ENCODE measurements at places on chromosomes 4 and X.

DNA sequence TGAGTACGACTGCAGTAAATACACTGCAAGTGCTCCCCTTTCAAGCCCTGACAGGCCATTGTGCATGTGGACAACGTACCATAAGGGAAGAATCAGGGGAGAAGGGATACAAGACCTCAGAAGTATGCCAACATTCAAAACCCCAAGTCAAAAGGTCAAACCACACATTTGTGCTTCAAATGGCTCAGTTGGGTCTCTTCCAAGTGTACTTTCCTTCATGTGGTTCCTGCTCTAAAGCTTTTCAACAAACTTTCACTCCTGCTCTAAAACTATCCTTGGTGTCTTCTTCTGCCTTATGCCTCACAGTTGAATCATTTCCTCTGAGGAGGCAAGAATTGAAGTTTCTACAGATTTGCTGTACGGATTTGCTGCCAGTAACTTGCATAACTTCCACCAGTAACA is 305.7 kb upstream of the SLIT2 start:
- DNase-seq: no peak

- DNase-seq: no peak
Observed at GRCh38 chr4:157821814-157822213, 351.0 kb downstream of the GASK1B start.

- DNase-seq: no peak
Observed at GRCh38 chrX:129654652-129655546, at the start of gene APLN. Gene APLN, minus strand, starts transcription at chrX:129654956. Its CDS starts 326 bp downstream, at chrX:129654630.

DNA sequence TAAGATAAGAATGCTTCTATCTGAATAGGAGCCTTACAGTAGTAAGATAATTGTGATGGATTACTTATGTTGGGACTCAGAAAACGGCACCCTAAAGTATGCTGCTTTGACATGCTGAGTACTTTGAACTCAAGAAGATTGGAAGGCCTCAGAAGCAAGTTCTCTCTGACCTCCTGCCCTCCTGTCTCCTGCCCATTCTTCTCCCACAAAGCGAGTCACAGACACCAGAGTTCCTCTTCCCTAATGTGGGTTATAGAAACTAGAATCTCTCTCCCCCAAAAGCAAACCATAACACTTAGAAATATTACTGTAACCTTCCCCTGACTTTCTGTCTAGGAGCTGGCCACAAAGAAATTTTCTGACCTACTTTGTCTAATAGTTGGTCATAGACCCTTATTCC is 76.5 kb downstream of the DDIT4L start:
- DNase-seq: no peak

DNA sequence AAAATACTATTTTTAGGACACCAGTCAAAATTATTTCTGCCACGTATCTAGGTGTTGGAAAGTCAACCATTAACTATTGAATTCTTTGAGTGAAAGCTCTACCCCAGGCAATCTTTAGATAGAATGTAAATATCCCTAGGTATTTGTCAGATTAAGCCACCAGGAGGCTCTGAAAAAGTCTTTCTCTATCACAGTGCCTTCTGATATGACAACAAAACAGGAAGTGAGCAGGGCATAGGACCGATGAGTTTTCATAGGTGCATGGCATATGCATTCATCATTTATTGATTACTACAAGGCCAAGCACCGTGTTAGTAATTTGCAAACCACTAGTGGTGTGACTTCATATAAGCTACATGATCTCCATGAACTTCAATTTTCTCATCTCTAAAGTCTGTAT is 333.6 kb upstream of the F9 start:
- DNase-seq: no peak

DNA sequence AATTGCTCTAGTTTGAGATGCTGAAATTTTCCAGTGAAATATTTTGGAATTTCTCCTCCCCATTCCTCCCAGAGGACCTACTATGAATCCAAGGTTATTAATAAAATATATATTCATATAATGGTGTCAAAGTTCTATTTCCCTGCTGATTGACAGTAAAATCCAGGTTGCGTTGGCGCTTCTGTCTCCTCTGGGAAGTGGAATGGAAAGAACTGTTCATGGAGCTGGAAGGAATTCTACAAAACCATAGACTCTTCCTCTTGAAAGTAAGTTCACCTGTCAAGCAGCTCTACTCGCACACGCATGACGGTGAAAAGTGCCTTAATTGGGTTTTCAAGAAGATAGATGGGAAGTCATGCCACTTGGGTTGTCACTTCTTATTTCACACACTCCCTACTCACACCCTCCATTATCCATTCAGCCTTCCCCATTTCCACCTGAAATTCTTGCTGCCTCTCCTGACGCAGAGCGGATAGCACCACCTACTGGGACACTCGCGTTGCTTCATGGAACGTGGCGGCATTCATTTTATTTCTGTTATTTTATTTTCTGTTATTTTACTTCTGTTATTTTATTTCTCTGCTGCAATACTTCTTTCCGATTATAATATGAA is 351.6 kb downstream of the NLGN4X start:
- DNase-seq: no peak

DNA sequence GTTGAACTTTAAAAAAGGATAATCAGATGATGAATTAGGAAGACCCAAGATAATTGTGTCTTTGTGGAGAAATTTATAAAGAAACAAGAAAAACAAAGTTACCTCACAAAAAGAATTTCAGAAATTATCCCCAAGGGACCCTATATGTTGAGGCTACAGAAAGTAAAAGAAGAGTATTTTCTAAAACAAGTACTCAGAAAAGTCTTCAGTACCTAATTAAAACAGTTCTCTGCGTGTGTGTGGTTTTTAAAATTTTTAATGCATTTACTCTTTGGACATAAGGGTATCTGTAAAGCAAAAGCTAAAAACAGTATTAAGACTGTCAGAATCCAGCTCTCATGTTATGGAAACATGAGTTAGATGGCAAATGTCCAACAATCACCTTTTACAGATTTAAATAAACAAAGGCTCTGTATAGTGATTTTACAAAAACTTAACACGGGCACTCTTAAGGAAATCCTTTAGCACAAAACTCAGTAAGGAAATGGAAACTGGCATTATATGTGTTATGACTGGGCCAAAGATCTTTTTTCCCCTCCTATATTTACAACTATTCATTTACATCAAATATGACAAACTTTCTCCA is 187.5 kb downstream of the NSUN7 start:
- DNase-seq: no peak

- DNase-seq: no peak
Observed at GRCh38 chr4:181078196-181078595, 1165.0 kb upstream of the TENM3 start.

DNA sequence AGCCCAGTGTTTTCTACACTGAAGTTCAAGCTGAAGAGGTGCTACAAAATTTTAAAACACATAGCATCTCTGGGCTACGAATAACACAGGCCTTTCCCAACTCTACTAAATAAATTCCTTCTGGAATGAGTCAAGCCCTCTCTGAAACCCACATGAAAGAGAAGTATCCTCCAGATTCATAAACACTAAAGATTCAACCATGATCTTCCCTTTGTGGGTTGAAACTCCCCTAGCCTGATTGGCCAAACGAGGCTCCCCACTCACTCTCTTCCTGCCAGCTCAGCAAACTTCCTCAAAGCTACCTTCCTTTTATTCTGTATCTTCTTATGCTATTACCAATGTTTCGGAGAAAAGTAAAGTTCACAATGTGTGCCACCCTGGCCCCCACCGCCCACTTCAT is 95.4 kb downstream of the NKX6-1 start:
- no peak for DNase-seq

GRCh38 chr4:78720994-78721677 is 55.0 kb upstream of the BMP2K start:
- DNase-seq: peak; percentile 1

DNA sequence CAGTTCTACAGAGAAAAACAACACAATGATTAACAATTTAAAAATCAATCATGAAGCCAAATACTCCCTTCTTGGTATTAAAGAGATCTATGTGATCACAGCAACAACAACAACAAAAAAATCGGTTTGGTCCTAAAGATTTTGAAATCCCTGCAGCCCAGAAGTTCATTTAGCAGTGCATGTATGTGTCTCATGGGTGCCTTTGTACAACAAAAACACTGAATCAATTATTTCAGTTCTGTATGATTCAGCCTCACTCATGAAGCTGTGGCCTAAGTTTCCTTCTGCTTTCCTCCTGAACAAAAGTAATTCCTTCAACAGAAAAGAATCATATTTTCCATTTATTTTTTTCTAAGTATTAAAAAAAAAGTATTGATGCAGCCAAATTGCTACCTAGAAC is 393.4 kb upstream of the NDST3 start:
- no peak for DNase-seq

DNA sequence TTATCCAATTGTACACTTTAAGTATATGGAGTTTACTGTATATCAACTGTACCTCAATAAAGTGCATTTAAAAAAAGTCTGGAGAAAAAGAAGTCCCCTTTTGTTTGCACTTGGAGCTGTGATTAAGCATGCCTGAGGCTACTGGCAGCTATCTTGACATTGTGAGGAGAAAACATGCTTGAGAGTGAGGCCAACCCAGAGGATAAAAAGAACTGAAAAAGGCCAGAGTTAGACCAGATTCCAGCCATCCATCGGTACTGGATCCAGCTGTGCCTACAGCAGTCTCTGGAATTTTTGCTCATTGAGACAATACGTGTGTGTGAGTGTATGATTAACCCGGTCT is 57.4 kb downstream of the LGI2 start:
- no peak for DNase-seq

- no peak for DNase-seq
Observed at GRCh38 chrX:30620125-30620524, 33.1 kb upstream of the GK start.

DNA sequence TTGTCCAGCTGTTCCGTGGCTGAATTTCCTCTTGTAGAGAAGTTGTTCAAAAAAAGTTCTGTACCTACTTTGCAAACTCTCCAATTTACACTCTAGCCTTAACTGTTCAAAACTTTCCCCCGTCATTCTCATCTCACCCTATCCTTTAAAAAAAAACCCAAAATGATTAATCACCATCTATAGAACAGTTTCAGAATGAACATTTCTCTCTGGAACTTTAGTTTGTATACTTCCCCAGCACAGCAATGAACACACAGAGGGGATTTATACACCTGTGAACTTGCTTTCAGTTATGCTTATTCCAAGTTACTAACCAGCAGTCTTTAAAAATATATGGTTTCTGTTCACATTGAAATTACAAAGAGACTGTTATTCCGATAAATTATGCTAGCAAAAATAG is 1.2 kb downstream of the GEMIN8 start:
- no peak for DNase-seq

Data from activated effector memory CD4-positive, alpha-beta T cell treated with Interleukin-2 at 50 U/mL for 16 hours (primary cell).